Naive thymus-derived CD4-positive, alpha-beta T cell (primary cell): ENCODE measurements at places on chromosomes 2 and 18. TPM values are rescaled to one million over a fixed set of nuclear protein-coding genes. Genes with fewer than 3 reads are reported as not detected.

- H3K27ac ChIP-seq = no peak overlapping the region
- H3K4me3 ChIP-seq = no peak overlapping the region
- no peaks in the 10 kb centered on the region for H3K36me3 ChIP-seq
- no peaks in the 10 kb centered on the region for H3K27me3 ChIP-seq
- no peak for DNase-seq
- no peaks in the 10 kb centered on the region for H3K4me1 ChIP-seq
These were observed 2176.3 kb upstream of the CELF4 start for GRCh38 chr18:39741755-39742466.

DNA sequence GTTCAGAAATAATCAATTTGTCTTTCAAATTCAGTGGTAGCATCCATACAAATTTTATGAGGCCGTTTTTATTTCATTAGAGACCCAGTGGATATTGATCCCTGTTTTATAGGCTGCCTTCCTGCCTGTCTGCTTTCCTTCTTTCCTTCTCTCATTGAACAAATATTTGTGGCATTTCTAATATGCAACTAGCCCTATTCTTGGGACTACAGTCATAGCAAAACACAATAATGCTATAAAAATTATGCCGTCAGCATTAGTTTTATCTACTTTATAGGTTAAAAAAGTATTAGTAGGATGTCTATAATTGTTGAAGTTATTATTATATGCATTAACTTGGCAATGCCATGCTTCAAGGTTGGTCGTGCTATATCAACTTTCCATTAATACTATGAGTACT lies 2037.8 kb upstream of the LRRTM1 start:
- H3K27ac ChIP-seq = no peak overlapping the region
- H3K36me3 ChIP-seq = no peaks in the 10 kb centered on the region
- no peaks in the 10 kb centered on the region for H3K27me3 ChIP-seq

GRCh38 chr2:73707058-73707457 lies 30.1 kb downstream of the TPRKB start:
- H3K27me3 ChIP-seq = no peaks in the 10 kb centered on the region
- no peak overlapping the region for H3K27ac ChIP-seq
- DNase-seq = no peak
- no peaks in the 10 kb centered on the region for H3K36me3 ChIP-seq

DNA sequence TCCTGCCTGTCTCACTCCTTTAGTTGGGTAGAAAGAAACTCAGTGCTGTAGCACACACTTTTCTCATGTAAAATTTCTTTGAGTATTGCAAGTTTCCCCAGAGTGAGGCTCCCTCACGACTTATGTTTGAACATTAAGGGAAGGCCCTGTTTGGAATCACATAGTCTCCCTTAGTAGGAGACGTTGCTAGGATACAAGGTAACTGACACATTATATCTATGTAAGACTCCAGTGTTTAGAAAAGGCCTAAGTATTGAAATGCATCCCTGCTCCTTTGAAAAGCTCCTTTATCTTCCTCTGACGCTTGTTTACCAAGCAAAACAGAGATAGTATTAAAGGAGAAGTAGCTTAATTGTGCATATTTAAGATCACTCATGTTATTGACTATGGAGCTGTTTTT lies 248.2 kb downstream of the PHLPP1 start:
- no peak for DNase-seq
- H3K4me3 ChIP-seq = no peak overlapping the region
- no peaks in the 10 kb centered on the region for H3K4me1 ChIP-seq
- no peak overlapping the region for H3K27ac ChIP-seq

- no peaks in the 10 kb centered on the region for H3K4me1 ChIP-seq
- H3K36me3 ChIP-seq = peaks cover 10% of the 10 kb centered on the region
- H3K27me3 ChIP-seq = no peaks in the 10 kb centered on the region
- no peak overlapping the region for H3K4me3 ChIP-seq
- DNase-seq = no peak
- H3K27ac ChIP-seq = peak overlapping the region; percentile 62
These were observed 28.5 kb downstream of the MAL start for GRCh38 chr2:95054016-95054415.

DNA sequence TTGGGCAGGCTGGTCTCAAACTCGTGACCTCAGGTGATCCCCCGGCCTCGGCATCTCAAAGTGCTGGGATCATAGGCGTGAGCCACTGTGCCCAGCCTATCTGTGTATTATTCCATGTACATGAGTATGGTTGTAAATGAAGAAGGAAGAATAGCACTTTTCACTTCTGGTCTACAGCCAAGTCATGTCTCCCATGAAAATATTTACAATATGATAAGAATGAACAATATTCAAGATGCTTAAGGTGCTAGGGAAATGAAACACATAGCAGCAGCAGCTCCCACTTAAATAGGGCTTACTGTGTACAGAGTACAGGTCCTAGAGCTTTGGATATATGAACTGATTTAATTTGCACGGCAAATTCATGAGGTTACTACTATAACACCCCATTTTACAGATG lies 70.3 kb upstream of the COL5A2 start:
- no peak overlapping the region for H3K27ac ChIP-seq
- no peak for DNase-seq
- H3K36me3 ChIP-seq = no peaks in the 10 kb centered on the region
- no peaks in the 10 kb centered on the region for H3K27me3 ChIP-seq
- H3K4me1 ChIP-seq = no peaks in the 10 kb centered on the region
- H3K4me3 ChIP-seq = no peak overlapping the region

GRCh38 chr2:742221-742620 lies 65.0 kb upstream of the TMEM18 start:
- peaks cover 10% of the 10 kb centered on the region for H3K4me1 ChIP-seq
- no peak overlapping the region for H3K27ac ChIP-seq

DNA sequence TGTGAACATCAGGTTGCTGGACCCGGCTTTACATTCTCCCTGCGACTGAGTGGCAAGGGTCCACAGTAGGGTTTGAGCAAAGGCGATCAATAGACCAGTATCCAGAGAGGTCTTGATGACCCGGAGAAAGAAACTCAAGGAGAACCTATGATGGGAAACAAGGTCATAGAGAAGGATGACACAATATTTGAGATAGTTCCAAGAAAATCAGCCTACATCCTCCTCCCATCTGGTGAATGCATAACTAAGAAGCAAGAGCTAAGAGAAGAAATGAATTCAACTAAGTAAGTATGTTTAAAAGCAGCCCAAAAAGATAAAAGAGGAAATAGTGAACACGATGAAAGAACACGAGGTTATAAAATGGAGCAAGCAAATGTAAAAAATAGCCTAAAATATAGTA lies 166.3 kb downstream of the CD8B2 start:
- DNase-seq = no peak
- H3K27ac ChIP-seq = no peak overlapping the region
- no peaks in the 10 kb centered on the region for H3K4me1 ChIP-seq
- no peaks in the 10 kb centered on the region for H3K27me3 ChIP-seq
- H3K4me3 ChIP-seq = no peak overlapping the region

GRCh38 chr2:236576087-236576486 lies 6.5 kb downstream of the ACKR3 start:
- H3K27ac ChIP-seq = no peak overlapping the region
- H3K4me3 ChIP-seq = no peak overlapping the region
- H3K36me3 ChIP-seq = no peaks in the 10 kb centered on the region

- no peak overlapping the region for H3K4me3 ChIP-seq
- H3K27me3 ChIP-seq = no peaks in the 10 kb centered on the region
- H3K27ac ChIP-seq = no peak overlapping the region
- H3K36me3 ChIP-seq = no peaks in the 10 kb centered on the region
- DNase-seq = no peak
These were observed 852 bp upstream of the KCNH7 start for GRCh38 chr2:162839419-162839818.

- peaks cover 4% of the 10 kb centered on the region for H3K27me3 ChIP-seq
- H3K36me3 ChIP-seq = no peaks in the 10 kb centered on the region
- no peak overlapping the region for H3K4me3 ChIP-seq
- DNase-seq = no peak
- no peak overlapping the region for H3K27ac ChIP-seq
- no peaks in the 10 kb centered on the region for H3K4me1 ChIP-seq
These were observed 82.3 kb downstream of the TWIST2 start for GRCh38 chr2:238930216-238930615.

GRCh38 chr18:37238282-37239108 lies 327.1 kb downstream of the CELF4 start:
- no peaks in the 10 kb centered on the region for H3K4me1 ChIP-seq
- H3K27ac ChIP-seq = no peak overlapping the region
- no peaks in the 10 kb centered on the region for H3K27me3 ChIP-seq
- no peaks in the 10 kb centered on the region for H3K36me3 ChIP-seq

GRCh38 chr2:85998071-85998991 lies 107.4 kb downstream of the POLR1A start:
- H3K27ac ChIP-seq = peak overlapping the region; percentile 66
- H3K36me3 ChIP-seq = no peaks in the 10 kb centered on the region
- peak; percentile 9 for DNase-seq
- H3K4me1 ChIP-seq = peaks cover 55% of the 10 kb centered on the region
- H3K4me3 ChIP-seq = peak overlapping the region; percentile 33

- H3K36me3 ChIP-seq = no peaks in the 10 kb centered on the region
- no peak overlapping the region for H3K27ac ChIP-seq
- no peaks in the 10 kb centered on the region for H3K4me1 ChIP-seq
- no peaks in the 10 kb centered on the region for H3K27me3 ChIP-seq
These were observed 142.9 kb upstream of the NDUFV2 start for GRCh38 chr18:8959551-8960135.

DNA sequence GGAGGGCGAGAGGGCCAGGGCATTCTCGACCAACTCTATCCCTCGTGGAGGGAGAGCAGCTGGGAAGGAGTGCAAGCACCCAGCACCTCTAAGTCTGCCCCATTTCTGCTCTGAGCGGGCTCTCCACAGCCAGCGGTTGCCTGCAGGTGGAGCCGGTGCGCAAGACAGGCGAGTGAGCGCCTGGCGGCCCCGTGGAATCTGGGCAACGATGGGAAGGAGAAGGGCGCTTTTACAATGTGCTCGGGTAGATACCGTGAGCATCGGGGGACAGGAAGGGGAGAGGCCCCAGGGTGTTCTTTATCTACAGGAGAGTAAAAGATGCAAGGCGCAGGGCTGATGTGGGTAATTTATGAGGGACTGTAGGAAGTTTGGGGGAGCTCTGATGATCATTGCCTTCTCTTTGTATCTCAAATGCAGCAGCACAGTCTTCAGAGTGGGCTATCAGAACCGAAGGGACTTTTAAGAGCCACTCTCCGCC lies 867 bp upstream of the TTL start:
- no peaks in the 10 kb centered on the region for H3K36me3 ChIP-seq
- peaks cover 14% of the 10 kb centered on the region for H3K4me1 ChIP-seq
- peak overlapping the region; percentile 69 for H3K27ac ChIP-seq
- no peaks in the 10 kb centered on the region for H3K27me3 ChIP-seq
- DNase-seq = peak; percentile 82
- peak overlapping the region; percentile 73 for H3K4me3 ChIP-seq

GRCh38 chr2:213125646-213126347 lies 25.6 kb downstream of the IKZF2 start:
- no peak overlapping the region for H3K27ac ChIP-seq
- no peaks in the 10 kb centered on the region for H3K27me3 ChIP-seq
- no peak for DNase-seq

DNA sequence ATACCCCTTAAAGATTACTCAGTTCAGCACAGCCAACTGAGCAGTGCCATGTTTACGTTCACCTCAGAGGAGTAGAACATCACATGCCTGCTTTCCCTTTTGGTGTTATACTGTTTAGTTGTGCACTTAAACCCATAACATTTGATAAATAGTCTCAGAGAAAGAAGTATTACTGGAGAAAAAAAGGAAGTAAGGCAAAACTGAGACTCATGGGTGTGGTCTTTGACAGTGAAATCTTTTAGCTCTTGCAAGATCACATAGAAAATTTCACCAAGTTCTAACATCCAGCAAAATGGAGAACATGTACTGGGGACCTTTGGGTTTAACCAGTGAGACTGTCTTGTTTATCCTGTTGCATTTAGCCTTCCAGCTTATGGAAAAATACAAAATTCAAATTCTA lies 5.6 kb downstream of the TANK start:
- DNase-seq = no peak
- peaks cover 60% of the 10 kb centered on the region for H3K4me1 ChIP-seq
- no peak overlapping the region for H3K4me3 ChIP-seq
- H3K27ac ChIP-seq = no peak overlapping the region
- no peaks in the 10 kb centered on the region for H3K27me3 ChIP-seq

DNA sequence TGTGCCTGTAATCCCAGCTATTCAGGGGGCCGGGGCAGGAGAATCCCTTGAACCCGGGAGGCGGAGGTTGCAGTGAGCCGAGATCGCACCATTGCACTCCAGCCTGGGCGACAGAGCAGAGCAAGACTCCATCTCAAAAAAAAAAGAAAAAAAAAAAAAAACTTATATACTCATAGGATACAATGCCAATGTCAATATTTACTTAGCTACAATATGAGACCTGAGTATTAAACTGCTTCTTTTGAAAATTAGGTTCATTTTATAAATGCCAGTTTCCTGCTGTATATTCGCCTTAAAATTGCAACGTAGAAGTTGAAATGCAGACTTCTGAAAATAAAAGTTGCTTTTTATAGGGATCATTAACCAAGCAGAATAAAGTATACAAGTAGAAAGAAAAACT lies 2.3 kb downstream of the SLC35F5 start:
- peaks cover 8% of the 10 kb centered on the region for H3K4me1 ChIP-seq
- H3K4me3 ChIP-seq = no peak overlapping the region
- no peak for DNase-seq

Gene MSTN
- total RNA-seq = 0.10 TPM in 1 of 2 replicates, not detected in the other

Gene SPATA3
- not detected for total RNA-seq

Gene SLC8A1
- 22.8 TPM for total RNA-seq

Gene IL1R1
- 0.64 TPM for total RNA-seq

Gene CFC1
- total RNA-seq = not detected in 2 replicates

Gene TRAPPC8
- total RNA-seq = 31.0 TPM

Gene IGFBP5
- total RNA-seq = not detected

Gene IL18R1
- 2.5 TPM for total RNA-seq

Gene AOX1
- total RNA-seq = 0.13 and 0.34 TPM in 2 replicates

Gene PLGLB1
- total RNA-seq = 20.7 TPM
